ENCODE measurements at places on chromosomes 12 and 14. TPM values are rescaled to one million over a fixed set of nuclear protein-coding genes. Genes with fewer than 3 reads are reported as not detected.

The TAS2R50 gene
- not detected for total RNA-seq

The MEG3 gene
- 53.8 TPM for total RNA-seq

The NRDE2 gene
- 9.9 TPM for total RNA-seq

The BEST3 gene
- total RNA-seq: 1.8 TPM

The KRT85 gene
- total RNA-seq: 0.06 TPM

The STAC3 gene
- 0.61 TPM for total RNA-seq

The SCN8A gene
- total RNA-seq: 1.3 TPM

The RABGGTA gene
- total RNA-seq: 18.2 TPM

The OTX2 gene
- total RNA-seq: not detected
